ENCODE measurements at places on chromosomes 3 and 15.

- DNase-seq: no peak
Measured at GRCh38 chr3:24195504-24196230, 250.6 kb downstream of the NR1D2 start.

- no peak for DNase-seq
Measured at GRCh38 chr3:112640276-112640929, 540 bp downstream of the CCDC80 start.

GRCh38 chr3:58022490-58022889 lies 14.3 kb downstream of the FLNB start:
- no peak for DNase-seq

GRCh38 chr15:40320931-40321371 lies 2.5 kb upstream of the INAFM2 start:
- no peak for DNase-seq

- no peak for DNase-seq
Measured at GRCh38 chr3:44554626-44555592, at the start of gene ZKSCAN7. Gene ZKSCAN7 (plus strand): TSS chr3:44555193. CDS start chr3:44557048, 1,855 bp downstream.

DNA sequence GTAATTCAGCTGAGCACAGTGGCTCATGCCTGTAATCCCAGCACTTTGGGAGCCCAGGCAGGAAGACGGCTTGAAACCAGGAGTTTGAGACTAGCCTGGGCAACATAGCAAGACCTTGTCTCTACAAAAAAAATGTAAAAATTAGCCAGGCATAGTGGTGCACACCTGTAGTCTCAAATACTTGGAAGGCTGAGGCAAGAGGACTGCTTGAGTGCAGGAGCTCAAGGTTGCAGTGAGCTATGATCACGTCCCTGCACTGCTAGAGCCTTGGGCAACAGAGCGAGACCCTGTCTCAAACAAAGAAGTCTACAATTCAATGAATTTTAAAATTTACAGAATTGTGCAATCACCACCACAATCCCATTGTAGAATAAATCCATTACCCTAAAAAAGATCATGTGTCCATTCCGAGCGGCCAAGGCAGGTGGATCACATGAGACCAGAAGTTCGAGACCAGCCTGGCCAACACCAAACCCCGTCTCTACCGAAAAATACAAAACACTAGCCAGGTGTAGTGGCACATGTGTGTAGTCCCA lies 45.2 kb downstream of the FBXO22 start:
- no peak for DNase-seq

- no peak for DNase-seq
Measured at GRCh38 chr15:40058476-40059140, 19.6 kb upstream of the SRP14 start.

DNA sequence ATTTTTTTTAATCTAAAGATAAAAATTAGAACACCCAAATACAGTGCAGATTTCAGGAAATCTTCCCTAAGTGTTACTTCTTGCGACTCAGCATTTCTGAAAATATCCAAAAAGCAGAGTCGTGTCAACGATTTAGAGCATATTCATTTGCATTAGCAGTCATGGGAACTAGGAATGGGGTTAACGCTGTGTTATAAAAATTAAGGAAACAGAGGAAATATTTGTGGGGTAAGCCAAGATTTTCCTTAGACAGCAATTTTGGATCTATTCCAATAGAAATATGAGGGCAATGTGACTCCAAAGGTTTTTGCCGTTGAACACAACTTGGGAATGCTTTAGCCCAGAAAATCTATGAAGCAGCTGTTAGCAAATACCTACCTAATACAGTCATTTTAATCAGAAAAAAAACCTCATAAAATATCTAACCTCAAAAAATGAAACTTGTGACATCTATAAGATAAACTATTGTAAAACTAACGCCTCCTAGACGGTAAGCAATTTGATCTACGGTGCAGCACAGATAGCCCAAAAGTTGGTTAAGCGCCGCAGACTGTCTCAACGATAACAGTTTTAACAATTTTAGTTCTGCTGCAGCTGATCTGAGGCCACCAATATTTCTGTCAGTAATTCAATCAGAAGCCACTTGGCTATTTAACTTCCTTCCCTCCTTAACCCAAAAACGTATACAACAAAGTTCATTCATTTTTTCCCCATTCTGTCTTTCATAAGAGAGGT lies 5.8 kb upstream of the ATP11B start:
- DNase-seq: no peak

GRCh38 chr15:59555696-59556095 lies 55.9 kb upstream of the GCNT3 start:
- no peak for DNase-seq

GRCh38 chr3:155958676-155959075 lies 88.2 kb downstream of the GMPS start:
- no peak for DNase-seq

DNA sequence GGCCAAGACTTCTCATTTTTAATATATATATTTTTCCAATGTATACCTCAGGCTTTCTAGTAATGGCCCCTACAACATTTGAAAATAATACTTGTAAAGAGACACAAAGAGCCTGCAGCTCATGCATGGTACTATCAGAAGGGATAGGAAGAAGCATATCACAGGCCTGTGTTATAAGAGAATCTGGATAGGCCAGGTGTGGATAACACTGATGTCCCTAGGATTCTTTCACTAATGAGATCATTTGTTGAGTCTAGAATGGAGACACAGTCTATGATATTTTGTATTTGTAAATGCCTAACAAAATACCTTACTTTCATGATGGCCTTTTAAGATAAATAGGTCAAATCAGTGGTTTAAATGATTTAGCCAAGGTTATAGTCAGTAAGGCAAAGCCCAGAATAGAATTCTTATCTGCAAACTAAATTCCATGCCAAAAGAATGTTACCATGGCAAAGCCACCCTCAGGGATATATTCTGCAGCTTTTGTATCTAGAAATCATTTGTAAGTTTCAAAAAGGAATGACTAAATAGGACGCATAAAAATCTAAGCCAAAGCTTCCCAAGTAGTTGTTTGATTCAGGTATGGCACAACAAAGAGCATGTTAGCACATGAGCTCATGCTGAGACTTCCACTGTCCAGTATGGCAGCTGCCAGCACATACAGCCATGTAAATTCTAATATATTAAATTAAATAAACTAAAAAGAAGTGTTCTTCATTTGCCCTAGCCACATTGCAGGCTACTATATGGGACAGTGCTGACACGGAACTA lies 10.0 kb downstream of the DCP1A start:
- DNase-seq: no peak

GRCh38 chr15:80404761-80405553 lies 775 bp downstream of the ARNT2 start:
- no peak for DNase-seq

- DNase-seq: no peak
Measured at GRCh38 chr3:129506231-129506742, 22.2 kb upstream of the RHO start.

DNA sequence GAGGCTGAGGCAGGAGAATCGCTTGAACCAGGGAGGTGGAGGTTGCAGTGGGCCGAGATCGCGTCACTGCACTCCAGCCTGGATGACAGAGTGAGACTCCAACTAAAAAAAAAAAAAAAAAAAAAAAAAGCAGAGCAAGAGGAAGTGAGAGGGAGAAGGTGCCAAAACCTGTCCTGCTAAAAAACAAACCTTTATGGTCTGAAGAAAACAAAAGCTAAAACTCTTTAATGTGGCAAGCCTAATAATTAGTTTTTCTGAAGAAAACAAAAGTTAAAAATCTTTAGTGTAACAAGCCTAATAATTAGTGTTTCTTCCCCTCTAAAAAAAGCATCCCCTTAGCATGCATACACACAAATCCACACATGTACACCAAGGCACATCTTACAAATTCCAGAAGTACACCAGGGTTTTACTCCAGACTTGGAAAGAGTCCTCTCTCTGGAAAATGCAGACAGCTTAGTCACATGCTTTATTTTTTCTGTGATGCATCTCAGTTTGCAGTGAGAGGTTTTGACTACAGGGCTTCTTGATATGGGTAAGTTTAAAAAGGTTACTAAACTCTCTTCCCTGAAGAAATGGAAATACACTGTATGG lies 65.9 kb downstream of the HACD2 start:
- DNase-seq: no peak

DNA sequence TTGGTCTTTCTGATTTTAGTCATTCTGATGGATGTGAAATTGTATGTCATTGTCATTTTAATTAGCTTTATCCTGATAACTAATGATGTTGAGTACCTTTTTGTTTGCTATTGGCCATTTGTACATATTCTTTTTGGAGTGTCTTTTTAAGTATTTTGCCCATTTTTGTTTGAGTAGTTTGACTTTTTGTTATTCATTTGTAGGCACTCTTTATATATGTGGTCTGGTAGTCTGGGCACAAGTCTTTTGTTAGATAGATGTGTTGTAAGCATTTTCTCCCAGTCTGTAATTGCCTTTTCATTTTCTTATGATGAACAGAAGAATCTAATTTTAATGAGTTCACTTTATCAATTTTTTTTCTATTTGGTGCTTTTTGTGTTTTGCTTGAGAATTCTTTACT lies 14.6 kb downstream of the GPR160 start:
- no peak for DNase-seq

DNA sequence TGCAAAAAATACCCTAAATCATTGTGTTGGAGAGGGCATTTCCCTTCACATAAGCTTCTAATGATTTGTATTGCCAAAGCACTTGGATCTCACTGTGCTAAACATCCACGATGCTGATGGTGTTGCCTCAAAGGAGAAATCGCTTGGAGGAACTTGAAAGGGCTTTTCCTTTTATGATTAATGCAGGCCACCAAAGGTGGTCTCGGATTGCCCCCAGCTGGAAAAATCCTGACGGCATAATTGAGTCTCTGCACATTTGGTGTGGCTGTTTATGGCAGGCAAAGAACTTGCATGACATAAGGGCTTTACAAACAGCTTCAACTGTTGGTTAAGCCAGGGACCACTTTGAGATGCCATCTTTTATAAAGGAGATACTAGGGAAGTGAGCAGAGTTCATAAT lies 664.0 kb upstream of the ADAMTS9 start:
- no peak for DNase-seq

DNA sequence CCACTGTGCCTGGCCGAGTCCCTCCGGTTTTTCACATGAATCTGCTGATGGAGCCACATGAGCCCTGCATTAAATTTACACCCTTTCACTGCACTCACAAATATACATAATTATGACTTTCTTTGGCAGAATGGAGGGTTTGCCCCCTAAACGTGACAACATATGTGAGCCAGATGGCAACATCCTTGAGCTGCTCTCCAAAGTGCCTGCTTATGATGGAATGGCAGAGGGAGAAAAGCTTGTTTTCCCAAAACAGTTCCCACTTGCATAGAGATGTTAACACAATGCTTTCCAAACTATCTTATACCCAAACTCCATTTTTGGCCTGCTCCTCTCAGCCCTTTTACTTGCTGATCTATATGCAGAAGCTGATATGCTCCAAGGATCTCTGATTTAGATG lies 54.9 kb downstream of the ABCC5 start:
- no peak for DNase-seq

- DNase-seq: no peak
Measured at GRCh38 chr15:35979608-35980007, 433.6 kb upstream of the DPH6 start.

DNA sequence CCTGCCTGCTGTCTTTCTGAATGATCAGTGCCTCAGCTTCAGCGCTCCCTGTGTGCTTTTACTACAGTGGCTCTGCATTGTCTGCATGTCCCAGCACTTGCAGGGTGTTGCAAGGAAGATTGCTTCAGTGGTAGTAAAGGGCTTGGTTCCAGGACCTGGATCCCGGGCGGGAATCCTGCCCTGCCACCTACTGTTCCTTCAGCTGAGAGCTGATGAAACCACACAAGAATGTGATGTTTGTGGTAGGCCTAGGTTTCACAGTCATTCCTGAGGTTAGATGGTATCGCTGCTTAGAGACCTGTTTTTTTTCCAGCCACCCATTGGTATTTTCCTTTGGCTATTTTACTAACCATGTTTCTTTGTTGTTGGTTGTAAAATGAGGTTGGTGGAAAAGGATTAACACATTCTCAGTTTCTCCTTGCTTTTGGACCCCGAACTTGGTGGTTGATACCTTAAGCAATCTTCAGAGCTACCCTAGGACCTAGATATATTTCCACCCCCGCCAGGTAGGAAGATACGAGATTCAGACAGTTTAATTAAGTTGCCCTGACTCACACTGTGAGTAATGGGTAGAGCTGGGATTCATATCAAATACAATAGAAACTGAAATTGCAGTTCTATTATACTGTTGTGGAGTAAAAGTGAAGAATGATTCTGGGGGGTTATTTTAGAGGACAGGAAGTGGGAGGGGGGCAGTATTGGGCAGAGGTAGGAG lies 11.4 kb downstream of the GPR87 start:
- DNase-seq: peak; percentile 75

DNA sequence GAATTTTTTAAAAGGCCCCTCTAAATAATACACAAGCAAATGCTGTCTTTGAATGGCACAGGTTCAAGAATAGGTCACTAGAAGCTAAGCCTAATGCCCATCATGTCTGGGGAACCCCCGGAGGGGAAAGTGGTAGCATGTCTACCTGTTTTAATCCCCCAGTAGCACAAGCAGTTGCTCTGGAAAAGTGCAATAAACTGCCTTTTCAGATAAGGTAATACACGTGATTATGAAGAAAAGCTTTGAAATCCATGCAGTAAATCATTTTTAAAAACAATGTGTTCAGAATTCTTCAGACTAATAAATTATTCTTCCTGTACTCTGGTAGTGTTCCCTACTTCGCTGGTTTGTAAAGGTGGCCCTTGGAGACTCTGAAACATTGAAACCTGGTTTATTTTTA lies 922.2 kb downstream of the ROBO1 start:
- DNase-seq: no peak

DNA sequence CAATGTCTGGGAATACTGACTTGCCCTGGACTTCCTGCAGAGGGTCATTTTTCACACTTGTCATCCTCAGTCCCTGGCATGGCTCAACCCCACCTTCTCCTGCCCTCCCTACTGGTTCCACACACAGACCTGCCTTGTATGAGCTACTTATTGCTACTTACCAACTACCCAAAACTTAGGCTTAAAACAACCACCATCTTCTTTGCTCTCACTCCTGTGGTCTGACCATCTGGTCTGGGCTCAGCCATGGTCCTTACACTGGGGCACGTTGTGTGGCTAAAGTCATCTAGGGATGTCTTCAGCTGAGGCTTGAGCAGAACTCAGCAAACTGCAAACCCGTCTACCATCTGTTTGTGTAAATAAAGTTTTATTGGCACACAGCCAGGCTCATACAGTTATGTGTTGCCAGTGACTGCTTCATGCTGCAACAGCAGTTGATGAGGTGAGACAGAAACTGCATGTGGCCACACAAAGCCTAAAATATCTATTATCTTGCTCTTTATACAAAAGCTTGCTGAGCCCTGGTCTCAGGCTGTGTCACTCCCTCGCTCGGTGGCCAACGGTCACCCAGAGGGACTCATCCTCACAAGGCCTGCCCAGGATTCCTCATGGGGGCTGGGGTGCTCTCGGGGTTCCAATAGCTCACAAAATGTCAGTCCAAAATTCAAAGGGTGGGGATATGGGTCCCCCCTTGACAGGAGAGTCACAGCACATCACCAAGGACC lies 43.5 kb downstream of the KLF15 start:
- DNase-seq: no peak

Measured in HFF-Myc (cell line).